ENCODE measurements at places on chromosomes 16 and 17.

DNA sequence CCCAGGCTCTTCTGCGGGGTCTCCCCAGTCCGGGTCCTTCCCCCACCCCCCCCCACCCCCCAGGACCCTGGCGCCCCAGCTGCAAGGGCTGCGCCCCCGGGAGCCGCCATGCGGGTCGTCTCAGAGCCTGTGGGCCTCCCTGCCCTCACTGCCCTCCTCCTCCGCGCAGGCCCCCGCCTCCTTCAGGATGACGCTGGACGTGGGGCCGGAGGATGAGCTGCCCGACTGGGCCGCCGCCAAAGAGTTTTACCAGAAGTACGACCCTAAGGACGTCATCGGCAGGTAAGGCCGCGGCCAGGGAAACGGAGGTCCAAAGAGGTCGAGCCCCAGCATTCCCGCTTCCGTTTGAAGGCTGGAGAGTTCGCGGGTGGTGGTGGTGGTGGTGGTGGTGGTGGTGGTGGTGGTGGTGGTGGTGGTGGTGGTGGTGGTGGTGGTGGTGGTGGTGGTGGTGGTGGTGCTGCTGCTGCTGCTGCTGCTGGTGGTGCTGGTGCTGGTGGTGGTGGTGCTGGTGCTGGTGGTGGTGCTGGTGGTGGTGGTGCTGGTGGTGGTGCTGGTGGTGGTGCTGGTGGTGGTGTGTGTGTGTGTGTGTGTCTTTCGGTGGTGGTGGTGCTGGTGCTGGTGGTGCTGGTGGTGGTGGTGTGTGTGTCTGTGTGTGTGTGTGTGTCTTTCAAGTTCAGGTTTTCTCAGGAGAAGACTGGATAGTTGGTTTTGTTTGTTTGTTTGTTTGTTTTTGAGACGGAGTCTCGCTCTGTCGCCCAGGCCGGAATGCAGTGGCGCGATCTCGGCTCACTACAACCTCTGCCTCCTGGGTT lies 615 bp downstream of the PHKG2 start:
- no peak for DNase-seq

DNA sequence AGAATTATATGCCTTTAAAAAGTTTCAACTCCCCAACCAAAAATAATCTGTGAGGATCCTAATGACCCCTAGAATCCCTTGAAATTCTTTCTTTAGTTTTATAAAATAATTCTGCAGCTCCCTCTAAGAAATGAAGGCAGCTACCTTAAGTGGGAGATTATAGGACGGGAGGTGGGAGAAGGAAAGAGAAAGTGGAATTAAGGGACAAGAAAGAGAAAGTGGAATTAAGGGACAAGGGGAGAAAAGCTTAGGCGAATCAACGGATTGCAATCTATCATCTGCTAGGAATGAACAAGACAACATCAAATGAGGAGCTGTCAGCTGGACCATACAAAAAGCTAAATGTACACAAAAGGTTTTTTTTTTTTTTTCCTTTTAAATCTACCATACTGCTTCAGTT lies 262.0 kb downstream of the ZFHX3 start:
- no peak for DNase-seq

- DNase-seq: no peak
These were observed 2.3 kb downstream of the CMIP start for GRCh38 chr16:81446907-81447268.

GRCh38 chr17:81651692-81652091 lies 4.7 kb downstream of the PDE6G start:
- no peak for DNase-seq

DNA sequence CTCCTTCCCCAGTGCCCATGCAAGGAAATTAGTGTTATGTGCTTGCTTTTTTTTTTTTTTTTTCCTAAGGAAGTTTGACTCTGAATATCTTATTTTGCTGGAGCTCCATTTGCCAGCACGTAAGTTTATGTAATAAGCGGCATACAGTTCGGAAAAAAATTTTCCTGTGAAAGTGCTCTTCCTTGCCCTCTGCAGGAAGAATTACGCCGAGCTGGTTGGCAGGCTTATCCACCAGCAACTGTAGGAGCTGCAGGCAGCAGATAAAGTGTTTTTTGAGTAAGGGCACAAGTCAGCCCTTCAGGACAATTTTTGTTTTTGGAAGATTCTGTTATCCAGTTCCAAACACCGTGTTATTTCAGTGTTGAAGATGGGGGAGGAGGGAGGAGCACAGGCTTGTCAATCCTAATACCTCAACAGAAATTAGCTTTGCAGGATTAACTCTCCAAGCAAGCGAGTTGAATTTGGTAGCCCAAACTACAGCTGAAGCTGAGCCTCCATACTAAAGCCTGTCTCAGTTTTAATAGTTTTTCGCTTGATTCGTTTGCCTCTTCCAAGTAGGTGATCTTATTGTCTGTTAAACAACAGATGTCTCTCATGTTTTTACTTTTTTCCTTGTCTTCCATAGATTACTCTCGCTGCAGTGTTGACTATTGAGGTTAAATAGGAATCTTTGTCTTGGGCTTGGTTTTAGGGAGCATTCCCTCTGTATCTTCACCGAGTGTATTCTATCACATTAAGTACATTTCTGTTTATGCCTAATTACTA lies 1.1 kb downstream of the SPECC1 start:
- peak; percentile 87 for DNase-seq

DNA sequence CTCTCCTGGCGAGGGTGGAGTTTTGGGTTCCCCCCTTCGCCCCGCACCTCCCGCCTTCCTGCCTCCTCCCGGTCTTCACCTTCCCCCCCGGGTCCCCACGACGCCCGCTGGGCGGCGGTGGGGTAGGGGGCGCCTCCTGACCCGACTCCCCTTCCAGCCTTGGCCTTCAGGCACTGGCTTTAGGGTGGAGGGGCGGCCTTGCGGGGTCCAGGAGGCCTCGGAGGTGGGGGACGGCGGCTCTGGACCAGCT lies 2.4 kb downstream of the SLC16A3 start:
- no peak for DNase-seq

DNA sequence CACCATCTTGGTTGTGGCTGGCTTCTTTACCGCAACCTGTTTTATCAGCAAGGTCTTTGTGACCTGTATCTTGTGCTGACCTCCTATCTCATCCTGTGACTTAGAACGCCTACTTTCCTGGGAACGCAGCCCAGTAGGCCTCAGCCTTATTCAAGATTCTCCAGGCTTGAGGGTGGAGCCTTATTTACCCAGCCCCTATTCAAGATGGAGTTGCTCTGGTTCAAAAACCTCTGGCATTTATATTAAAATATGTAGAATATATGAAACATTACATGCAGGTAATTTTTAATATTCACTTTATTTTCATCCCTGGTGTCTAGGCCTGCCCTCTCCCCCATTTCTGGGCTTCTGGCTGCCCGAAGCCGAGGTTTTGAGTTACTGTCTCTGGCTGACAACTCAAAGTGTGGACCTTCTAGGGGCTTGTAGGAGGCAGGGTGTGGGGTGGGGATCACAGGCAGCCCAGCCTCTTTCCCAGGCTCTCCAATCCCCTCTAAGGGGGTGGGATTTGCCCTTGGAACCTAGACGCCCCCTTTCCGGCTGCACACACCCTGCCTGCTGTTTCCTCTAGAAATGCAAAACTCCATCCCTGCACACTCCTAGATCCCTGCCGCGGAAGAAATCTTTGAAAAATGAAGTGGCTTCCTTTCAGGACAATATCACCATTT lies 152.0 kb downstream of the KCNJ12 start:
- DNase-seq: no peak

GRCh38 chr16:67801883-67802282 lies 4.5 kb downstream of the RANBP10 start:
- DNase-seq: no peak

GRCh38 chr17:37256627-37257026 lies 119.2 kb upstream of the C17orf78 start:
- no peak for DNase-seq

- no peak for DNase-seq
These were observed 17.8 kb downstream of the ZZEF1 start for GRCh38 chr17:4124999-4125398.

- DNase-seq: no peak
These were observed 433.3 kb downstream of the CA10 start for GRCh38 chr17:51725185-51725584.

DNA sequence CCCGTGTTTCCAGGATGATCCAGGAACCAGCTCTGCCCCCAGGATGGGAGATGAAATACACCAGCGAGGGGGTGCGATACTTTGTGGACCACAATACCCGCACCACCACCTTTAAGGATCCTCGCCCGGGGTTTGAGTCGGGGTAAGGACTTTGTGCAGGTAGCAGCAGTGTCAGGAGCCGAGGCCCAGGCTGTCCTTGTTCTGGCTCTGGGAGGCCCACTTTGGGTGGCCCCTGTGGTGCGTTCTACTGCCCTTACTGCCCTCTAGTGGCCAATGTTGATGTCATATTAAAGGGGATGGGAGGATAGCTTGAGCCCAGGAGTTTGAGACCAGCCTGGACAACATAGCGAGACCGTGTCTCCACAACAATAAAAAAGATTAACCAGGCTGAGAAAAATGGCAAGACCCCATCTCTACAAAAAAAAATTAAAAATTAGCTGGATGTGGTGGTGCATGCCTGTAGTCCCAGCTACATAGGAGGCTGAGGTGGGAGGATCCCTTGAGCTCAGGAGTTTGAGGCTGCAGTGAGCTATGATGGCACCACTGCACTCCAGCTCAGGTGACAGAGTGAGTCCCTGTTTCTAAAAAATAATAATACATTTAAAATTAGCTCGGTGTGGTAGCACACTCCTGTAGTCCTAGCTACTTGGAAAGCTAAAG lies 20.9 kb upstream of the CLEC18A start:
- peak; percentile 69 for DNase-seq
